ENCODE measurements at places on chromosomes 16 and 17. TPM values are rescaled to one million over a fixed set of nuclear protein-coding genes. Genes with fewer than 3 reads are reported as not detected.

Gene KRTAP9-2
- total RNA-seq, result not detected

Gene PMFBP1
- total RNA-seq, result 0.32 TPM

Gene PIPOX
- total RNA-seq, result 2.2 TPM

Gene JUP
- 3.0 TPM for total RNA-seq

Measured in bronchial smooth muscle cell (primary cell).